ENCODE measurements at places on chromosomes 16 and 17.

GRCh38 chr16:3094289-3095027 lies 4.6 kb downstream of the ZSCAN10 start:
- no peak for DNase-seq

- DNase-seq = no peak
Measured at GRCh38 chr16:73125850-73126524, 78.1 kb upstream of the ZFHX3 start.

DNA sequence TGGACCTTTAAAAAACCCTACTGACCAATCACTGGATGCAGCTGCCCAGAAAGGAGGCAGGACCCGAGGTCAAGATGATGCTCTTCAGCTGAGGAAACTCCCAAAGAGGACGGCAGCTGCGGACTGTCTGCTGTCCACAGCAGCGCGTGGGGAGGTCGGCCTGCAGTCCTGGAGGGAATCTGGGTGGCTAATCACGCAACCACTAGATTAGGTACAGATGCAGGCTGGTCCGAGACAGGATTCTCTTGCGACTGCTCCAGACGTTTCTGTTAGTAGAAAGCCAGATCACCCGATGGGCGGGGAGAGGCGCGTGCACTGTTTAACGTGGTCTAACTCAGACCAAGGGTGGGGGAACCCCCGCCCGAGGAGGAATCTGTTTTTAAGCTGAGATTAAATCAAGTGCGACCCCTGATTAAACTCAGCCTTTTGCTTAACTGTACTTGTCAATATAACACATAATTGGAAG lies 8.8 kb downstream of the CTRB2 start:
- DNase-seq = no peak

DNA sequence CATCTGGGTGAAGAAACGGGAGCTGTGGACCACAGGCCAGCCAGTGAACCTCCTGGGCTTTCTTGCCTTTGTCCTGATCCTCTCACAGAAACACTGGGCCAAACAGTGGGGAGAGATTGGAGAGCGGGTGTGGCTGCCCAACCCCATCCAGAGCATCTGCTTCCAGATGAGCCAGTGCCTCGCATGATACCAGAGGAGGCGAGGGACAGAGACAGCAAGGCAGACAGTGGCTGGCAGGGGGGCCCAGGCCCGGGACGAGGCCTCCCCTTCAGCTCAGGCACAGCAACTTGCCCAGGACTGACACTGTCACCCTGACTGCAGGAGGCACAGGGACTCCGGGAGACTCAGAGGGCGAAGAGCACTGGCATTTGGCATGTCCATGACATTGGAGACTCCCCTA lies 12.0 kb downstream of the ARHGEF15 start:
- no peak for DNase-seq

- no peak for DNase-seq
Measured at GRCh38 chr16:54009464-54010176, 277.0 kb downstream of the IRX3 start.

DNA sequence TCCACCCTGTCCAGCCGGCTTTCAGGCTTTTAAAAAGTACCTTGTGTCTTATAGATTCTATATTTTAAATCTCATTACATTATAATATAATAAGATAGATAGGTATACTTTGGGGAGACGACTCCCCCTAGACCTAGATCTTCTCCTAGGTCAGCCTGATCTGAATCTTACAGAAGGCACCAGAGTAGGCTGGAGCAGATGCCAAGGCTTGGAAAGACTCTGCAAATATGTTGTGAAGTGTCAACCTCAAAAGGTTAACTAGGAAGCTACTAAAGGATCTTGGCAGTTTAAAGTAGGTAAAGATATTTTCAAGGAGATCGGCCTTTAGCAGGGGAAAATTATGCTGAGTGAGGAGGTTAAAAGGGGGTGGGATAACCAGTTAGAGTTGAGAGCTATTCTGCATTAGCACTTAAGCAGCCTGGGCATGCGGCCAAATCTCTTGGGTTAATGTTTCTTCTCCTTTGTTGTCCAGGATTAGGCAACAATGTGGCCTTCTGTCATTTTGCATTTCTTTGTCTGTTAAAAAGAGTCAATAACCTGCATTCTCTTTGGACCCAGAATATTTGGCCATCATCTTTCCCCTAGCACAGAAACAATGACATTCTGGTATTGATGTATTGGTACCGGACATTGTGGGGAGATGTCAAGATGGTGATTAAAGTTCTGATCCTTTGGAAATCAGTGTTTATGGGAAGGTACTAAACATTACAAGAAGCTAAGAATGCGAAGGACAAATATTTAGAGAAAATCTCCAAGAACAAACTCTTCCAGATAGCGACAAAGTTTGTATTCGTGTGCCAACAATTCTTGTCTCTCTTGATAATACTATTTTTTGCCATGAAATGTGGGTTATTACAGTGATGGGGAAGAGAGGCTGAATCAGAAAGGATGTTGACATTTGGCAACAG lies 51.2 kb upstream of the DHX40 start:
- DNase-seq = no peak

DNA sequence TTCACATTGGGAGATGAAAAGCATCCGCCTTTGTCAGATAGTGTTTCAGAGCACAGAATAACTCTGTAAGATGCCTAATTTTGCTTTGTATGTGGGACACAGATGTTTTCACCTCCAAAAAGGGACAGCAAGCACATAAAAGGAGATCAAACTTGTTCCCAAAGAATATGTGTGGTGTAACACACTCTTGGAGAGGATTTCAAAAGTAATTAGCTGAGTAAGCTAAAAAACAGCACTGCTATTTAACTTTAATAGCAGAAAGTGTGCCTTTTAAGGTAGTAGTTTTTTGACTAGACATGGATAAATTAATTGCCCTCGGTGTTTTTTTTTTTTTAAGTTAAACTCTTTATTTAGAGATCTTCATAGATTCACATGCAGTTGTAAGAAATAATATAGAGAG lies 65.2 kb downstream of the COX10 start:
- no peak for DNase-seq

GRCh38 chr17:38733982-38734973 lies 4.1 kb downstream of the CISD3 start:
- DNase-seq = no peak

GRCh38 chr16:1188432-1189189 lies 35.7 kb downstream of the CACNA1H start:
- DNase-seq = peak; percentile 13

DNA sequence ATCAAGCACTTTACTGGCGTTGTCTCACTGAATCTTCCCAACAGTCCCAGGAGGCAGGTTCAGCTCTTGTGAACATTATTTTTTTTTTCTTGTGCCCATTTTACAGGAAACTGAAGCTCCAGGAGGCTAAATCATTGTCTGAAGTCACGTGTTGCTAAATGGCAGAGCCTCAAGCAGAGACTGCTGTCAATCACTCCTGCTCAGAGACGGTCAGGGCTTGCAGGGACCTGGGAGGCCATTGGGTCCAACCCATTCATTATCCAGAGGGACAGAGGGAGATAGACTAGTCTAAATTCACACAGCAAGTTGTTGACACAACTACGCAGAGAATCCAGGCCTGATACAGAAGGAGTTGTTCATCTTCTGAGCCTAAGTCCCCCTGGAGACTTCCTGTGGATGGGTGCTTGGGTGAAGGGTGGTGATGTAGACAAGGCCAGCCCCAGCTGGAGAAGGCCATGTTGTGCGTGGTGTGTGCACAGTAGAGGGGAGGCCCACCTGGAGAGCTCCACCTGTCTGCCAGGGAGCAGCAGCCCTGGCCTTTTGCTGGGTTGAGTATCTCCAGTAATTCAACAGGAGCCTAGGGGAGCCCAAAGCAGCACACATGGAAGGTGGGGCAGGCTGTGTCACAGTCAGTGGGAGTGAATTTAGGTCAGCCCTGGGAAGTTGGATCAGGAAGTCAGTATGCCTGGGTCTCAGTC lies 24.3 kb upstream of the C1QL1 start:
- no peak for DNase-seq

- peak; percentile 64 for DNase-seq
Measured at GRCh38 chr16:50245417-50246298, 20.7 kb upstream of the ADCY7 start.

DNA sequence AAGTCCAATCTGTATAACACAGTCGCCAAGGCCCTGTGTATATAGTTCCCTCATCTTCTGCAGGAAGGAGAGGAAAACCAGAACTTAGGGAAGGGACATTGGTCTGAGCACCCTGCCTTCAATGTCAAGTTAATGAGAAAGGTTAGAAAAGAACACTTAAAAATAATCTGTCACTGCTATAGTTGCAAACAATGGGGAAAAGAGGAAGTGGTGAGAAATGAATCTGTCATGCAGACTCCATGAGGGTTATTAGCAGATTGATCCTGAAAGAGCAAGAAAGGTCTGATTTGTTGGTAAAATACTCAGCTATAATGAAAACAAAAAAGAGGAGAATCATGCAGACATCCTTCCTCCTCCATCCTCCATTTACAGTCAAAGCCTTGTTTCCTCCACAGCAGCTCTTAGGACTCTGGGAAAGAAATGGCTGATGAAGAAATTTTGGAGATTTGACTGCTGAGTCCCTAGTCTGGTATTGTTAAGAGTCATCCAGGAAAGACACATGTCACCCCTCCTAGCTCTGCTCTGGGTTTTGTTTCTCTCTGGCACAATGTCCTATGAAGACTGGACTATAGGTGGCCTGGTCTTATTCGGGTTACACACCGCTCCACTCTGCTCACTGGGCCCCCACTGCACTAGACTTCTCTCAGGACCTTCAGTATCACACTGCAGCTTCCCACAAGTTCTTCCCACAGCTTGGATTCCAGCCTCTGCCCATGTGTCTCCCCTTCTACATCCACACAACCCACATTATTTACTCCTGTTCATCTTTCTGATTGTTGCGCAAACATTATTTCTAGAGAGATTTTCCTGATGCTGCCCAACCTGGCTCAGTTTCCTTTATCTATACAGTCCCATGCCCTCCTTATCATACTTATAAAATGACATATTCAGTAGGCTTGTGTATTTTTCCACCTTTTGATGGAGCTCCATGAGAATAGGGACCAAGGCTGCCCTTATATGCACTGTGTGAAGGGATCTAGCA lies 56.5 kb upstream of the XYLT1 start:
- no peak for DNase-seq

DNA sequence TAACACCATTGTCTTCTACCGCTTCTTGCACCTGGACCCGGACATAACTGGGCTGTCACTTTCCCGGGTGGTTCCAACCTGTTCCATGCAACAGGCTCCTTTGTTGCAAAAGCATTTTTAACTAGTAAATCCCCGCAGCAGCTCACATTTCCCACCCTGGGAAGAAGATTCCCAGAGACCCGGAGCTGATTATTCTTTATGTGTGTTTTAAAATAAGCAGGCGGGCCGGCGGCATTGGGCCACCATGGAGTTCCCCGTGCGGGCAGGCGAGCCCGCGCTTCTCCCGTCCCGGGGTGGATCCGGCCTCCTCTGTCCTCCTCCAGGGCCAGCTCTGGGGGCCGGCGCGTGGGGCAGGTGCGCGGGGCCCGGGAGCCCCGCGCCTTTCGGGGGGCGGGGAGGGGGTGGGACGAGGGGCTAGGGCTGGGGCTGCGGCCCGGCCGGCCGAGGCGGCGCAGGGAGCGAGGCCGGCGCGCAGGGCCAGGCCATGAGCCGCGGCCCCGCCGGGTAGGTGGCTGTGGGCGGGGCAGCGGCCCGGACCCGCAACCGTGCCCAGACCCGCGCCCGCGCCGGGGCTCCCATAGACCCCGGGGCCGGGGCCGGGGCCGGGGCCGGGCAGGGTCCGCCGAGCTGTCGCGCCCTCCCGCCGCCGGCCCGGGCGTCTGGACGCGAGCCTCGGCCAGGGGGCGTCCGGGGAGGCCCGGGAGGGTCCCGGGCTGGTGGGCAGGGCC lies 1.7 kb downstream of the CRAMP1 start:
- DNase-seq = no peak

GRCh38 chr16:80720804-80721371 lies 83.5 kb downstream of the CDYL2 start:
- DNase-seq = no peak

DNA sequence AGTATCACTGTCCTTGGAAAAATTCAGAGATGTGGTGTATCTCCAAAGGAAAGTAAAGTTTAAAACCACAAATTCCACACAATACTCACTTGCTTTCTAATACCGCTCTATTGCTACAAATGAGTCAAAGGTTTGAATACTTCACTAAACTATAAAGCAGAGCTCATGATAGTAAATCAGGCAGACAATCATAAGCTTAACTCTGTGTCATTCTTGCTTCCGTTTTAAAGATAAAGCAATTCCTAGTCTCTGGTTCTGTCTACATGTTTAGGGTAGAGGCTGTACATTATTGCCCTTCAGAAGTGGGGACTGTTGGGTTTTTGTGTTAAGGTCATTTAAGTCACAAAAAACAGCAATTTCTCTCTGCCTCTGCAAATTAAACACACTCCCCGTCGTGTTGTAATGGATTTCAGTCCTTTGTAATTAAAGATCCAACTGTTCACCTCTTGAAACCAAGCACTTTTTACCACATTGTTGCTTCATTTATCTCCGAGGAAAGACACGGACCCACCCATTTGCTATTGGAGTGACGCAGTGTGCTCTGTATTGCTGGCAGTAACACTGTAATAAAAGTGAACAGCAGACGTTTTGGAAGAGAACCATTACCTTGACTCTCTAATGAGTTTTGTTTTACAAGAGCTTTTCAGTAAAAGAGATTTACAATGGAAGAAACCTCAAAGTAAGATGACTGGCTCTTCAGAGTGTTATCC lies 83.1 kb upstream of the CNTNAP4 start:
- DNase-seq = no peak

DNA sequence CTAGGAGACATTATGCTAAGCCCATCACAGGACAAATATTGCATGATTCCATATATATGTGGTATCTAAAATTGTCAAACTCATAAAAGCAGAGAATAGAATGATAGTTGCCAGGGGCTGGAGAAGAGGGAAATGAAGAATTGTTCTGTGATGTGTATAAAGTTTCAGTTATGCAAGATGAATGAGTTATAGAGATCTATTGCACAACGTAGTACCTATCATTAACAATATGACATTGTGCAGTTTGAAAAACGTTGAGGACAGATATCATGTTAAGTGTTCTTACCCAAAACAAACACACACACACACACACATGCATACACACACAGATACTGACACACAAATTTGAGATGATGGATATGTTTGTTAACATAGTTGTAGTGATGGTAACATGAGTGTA lies 871.6 kb upstream of the GOT2 start:
- DNase-seq = no peak

DNA sequence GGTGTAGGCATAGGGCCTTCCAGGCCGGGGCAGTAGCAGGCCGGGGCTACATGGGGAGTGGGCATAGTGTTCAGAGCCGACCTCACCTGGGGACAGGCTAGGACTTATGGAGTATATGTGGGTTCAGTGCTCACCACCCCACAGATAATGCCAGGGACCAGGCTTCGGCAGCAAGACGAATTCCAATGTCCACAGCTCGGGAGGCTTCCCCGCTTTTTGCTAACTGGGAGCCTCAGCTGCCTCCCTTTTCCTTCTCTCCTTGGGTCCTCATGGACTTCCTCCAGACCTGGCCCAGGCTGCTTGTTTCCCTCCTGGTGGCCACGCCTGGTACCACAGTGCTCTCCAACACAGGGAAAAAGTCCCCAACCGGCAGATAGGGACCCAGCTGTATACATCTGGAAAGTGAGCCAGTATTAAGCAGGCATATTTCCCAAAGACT lies 20.1 kb upstream of the SLC46A1 start:
- DNase-seq = no peak

GRCh38 chr17:78019976-78020716 lies 61.6 kb downstream of the TNRC6C start:
- DNase-seq = no peak
